ENCODE measurements at places on chromosomes 11 and 22.

GRCh38 chr11:3218483-3219280, at the start of gene MRGPRG:
Gene MRGPRG, minus strand, starts transcription at chr11:3218813. Its CDS starts 0 bp downstream, at chr11:3218813.
- DNase-seq, result no peak
- H3K4me3 ChIP-seq, result no peak within 1 kb of the TSS
- H3K27me3 ChIP-seq, result peaks cover 45% of the 10 kb centered on the region
- H3K27ac ChIP-seq, result no peak within 1 kb of the TSS

DNA sequence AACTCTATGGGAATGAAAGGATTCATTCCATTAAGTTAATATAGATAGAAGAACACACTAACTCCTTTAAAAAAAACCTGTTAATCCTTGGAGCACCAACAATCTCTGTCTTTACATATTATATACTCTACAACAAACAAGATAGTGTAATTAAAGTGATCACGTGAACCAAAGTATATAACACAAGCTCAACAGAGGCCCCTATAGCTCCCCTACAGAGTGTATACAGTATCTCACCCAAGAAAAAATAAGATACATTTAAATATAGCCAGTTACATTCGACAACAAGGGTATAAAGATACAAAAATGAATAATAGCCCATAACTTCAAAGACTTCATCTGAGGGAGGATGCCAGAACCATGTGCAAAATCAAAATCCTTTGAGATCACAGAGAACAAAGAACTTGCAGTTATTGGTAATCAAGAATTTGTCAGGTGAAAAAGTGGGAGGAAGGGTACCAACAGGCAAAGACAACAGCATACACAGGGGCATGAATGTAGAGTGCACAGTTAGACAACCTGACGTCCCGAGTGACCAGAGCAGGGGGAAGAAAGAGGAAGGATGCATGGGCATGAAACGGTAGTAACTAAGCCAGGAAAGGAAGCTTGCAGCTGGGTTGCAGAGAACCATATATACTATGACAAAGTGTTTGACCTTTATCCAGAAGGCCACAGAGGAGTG, 4.7 kb downstream of the FCHSD2 start:
- no peaks in the 10 kb centered on the region for H3K27me3 ChIP-seq
- H3K4me3 ChIP-seq, result no peak overlapping the region
- H3K36me3 ChIP-seq, result peaks cover 49% of the 10 kb centered on the region
- peaks cover 29% of the 10 kb centered on the region for H3K4me1 ChIP-seq
- H3K27ac ChIP-seq, result no peak overlapping the region

- no peaks in the 10 kb centered on the region for H3K27me3 ChIP-seq
- DNase-seq, result no peak
- peak overlapping the region; percentile 77 for H3K27ac ChIP-seq
- peaks cover 14% of the 10 kb centered on the region for H3K36me3 ChIP-seq
Measured at GRCh38 chr11:68470304-68470811, 9.8 kb downstream of the PPP6R3 start.

DNA sequence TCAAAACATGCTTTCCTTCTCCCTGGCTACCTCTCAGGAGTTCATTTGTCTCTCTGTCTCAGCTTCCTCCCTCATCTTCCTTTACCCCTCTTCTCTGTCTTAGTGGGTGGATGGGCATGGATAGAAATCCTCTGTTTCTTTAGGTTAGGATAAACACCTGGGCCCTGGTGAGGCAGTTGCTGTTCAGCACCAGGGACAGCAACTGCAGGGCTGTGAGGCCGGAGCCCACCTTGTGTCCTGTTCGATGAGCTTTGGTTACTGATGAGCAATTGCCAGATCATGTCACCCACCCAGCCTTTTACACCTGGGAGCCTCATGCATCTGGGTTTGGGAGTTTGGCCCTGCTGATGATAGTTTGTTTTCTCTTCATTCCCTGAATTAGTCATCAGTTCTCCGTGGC, 6.1 kb upstream of the CRYBB3 start:
- no peak overlapping the region for H3K4me3 ChIP-seq
- H3K36me3 ChIP-seq, result peaks cover 8% of the 10 kb centered on the region
- H3K27me3 ChIP-seq, result no peaks in the 10 kb centered on the region
- no peak overlapping the region for H3K27ac ChIP-seq
- DNase-seq, result no peak

DNA sequence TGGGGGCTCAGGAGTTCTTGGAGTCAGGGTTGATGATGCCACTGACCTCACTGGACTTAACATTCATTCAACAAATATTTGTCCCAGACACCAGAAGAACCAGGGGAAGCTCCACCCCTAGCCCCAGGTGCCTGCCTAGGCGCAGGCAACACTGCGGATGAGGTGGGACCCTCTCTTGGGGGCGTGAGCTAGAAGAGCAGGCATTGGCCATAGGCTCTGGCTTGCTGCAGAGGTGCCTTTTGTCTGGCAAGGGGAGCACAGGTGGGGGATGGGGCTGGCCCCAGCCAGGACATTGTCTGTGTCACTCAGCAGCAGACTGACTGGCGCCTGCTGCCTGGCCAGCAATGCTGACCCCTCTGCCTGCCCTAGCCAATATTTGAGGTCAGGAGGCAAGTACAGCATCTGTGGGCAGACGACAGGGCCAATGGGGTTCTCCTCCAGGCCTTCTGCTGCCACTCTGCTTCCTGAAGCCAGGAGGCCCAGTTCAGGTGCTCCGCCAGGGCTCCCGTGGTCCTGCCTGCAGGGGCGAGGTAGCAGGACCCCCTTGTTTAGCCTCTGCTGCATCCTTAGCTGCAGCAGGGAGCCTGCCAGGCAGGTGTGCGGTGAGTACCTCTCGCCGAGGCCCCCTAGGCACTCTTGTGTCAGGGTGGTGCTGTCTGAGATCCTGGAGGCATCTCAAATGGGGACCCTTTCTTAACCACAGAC, 4.0 kb downstream of the LINC01488 start:
- no peak overlapping the region for H3K4me3 ChIP-seq
- no peak overlapping the region for H3K27ac ChIP-seq
- H3K27me3 ChIP-seq, result peaks cover 13% of the 10 kb centered on the region

- no peak overlapping the region for H3K27ac ChIP-seq
- no peaks in the 10 kb centered on the region for H3K4me1 ChIP-seq
- H3K27me3 ChIP-seq, result peaks cover 34% of the 10 kb centered on the region
- no peak overlapping the region for H3K4me3 ChIP-seq
- H3K36me3 ChIP-seq, result no peaks in the 10 kb centered on the region
- no peak for DNase-seq
Measured at GRCh38 chr11:36196411-36196998, 92.7 kb downstream of the COMMD9 start.

DNA sequence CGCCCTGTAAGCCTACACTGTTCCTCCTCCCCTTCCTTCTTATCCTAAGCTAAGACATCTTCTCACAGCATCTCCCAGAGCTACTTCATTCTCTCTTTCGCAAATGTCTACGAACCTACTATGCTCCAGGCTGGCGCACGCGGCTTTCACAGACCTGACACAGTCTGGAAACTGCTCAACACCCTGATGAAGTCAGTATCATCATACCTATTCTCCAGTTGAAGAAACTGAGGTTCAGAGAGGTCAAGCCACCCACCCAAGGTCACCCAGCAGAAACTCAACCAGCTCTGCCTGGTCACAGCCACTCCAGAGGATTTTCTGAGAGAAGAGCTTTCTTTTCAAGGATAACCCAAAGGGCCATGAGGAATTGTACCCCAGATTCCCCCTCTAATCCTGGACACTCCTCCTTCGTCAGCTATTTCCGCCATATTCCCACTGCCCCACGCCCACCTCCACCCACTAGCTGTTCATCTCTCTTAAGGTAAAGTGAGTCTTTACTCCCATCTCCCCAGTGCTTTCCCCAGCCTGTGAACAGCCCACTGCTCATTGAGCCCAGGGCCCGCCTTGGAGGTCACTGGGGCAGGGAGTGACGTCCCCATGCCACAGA, 1.8 kb downstream of the KCNJ4 start:
- no peak overlapping the region for H3K4me3 ChIP-seq
- DNase-seq, result no peak
- H3K36me3 ChIP-seq, result peaks cover 4% of the 10 kb centered on the region
- no peak overlapping the region for H3K27ac ChIP-seq
- H3K27me3 ChIP-seq, result peaks cover 61% of the 10 kb centered on the region

DNA sequence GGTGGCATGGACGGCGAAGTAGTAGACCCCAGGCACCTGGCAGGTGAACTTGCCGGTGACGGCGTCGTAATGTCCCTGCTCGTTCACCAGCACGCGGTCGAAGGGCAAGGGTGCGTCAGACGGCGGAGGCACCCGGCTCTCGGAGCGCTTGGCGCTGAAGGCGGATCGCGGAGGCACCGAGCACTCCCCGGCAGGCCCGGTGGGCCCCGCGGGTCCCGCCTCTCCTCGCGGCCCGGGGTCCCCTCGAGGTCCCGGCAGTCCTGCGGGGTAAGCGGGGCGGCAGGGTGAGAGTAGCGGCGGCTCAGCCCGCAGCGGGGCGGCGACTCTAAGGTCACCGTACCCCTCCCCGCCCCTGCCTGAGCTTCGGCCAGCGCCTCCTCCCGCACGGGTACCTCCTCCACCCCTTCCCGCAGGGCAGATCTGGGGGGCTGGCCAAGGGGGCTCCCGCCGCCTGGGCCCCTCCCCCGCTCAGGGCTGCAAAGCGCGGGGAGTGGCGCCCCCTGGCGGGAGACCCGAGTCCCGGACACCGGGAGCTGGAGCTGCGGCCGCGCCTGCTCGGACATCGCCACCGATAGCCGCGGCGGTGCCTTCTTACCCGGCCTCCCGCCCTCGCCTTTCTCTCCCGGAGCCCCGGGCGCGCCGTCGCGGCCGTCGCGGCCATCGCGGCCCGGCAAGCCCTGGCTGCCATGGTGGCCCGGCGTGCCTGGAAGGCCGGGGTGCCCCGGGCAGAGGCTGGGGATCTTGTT, 921 bp downstream of the C1QTNF5 start:
- H3K27ac ChIP-seq, result no peak overlapping the region
- H3K36me3 ChIP-seq, result peaks cover 8% of the 10 kb centered on the region
- peaks cover 39% of the 10 kb centered on the region for H3K4me1 ChIP-seq
- peaks cover 60% of the 10 kb centered on the region for H3K27me3 ChIP-seq
- H3K4me3 ChIP-seq, result peak overlapping the region; percentile 72
- no peak for DNase-seq

GRCh38 chr11:132780046-132780445, 752.3 kb downstream of the OPCML start:
- H3K4me3 ChIP-seq, result no peak overlapping the region
- H3K4me1 ChIP-seq, result no peaks in the 10 kb centered on the region
- DNase-seq, result no peak
- H3K36me3 ChIP-seq, result no peaks in the 10 kb centered on the region

DNA sequence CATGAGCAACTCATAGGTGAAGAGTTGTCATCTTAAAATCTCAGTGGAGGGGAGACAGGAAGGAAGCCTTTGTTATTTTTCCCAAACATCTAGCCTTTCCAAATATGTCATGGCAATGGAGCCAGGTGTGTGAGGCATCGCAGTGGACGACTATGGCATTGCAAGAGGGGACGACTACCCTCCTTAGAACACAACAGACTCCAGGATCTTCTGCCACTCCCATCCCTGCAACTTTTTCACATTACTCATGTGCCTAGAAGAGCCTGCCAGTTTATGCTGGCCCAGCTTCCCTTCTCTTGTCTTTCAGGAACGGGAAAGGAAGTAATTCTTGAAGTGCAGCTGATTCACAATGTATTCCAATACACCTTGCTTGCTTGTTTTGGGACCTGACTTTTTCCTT, 1008.4 kb downstream of the OPCML start:
- H3K4me3 ChIP-seq, result no peak overlapping the region
- H3K4me1 ChIP-seq, result no peaks in the 10 kb centered on the region
- DNase-seq, result no peak
- no peak overlapping the region for H3K27ac ChIP-seq

GRCh38 chr11:76902121-76903014, 41.6 kb downstream of the ACER3 start:
- H3K27me3 ChIP-seq, result no peaks in the 10 kb centered on the region
- no peaks in the 10 kb centered on the region for H3K36me3 ChIP-seq
- no peak overlapping the region for H3K27ac ChIP-seq
- no peak for DNase-seq
- peaks cover 4% of the 10 kb centered on the region for H3K4me1 ChIP-seq

- no peak overlapping the region for H3K4me3 ChIP-seq
- no peak for DNase-seq
- peaks cover 73% of the 10 kb centered on the region for H3K4me1 ChIP-seq
- H3K36me3 ChIP-seq, result peaks cover 27% of the 10 kb centered on the region
- no peak overlapping the region for H3K27ac ChIP-seq
Measured at GRCh38 chr11:102438311-102439062, 14.1 kb downstream of the TMEM123 start.

DNA sequence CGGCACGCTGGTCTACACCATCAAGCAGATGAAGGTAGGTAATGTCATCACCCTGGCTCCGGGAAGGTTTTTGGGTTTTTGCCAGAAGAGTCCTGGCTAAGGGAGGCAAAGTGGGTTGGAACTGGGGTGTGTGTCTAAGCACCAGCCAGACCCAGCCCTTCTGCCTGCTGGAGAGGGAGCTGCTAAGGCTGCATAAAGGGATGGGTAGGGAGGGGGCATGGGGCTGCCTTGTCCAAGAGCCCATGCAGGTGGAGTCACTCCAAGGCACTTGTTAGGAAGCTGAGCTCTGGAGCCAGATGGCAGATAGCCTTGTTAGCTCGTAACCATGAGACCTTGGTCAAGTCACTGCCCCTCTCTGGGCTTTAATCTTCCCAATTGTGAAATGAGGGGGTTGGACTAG, 48.0 kb downstream of the TIMP3 start:
- H3K27ac ChIP-seq, result no peak overlapping the region
- no peaks in the 10 kb centered on the region for H3K4me1 ChIP-seq
- DNase-seq, result no peak
- peaks cover 2% of the 10 kb centered on the region for H3K36me3 ChIP-seq

GRCh38 chr22:44933666-44934453, 75.9 kb downstream of the PHF21B start:
- H3K36me3 ChIP-seq, result no peaks in the 10 kb centered on the region
- no peaks in the 10 kb centered on the region for H3K4me1 ChIP-seq
- DNase-seq, result no peak

GRCh38 chr11:93213622-93214021, 15.8 kb upstream of the SLC36A4 start:
- H3K36me3 ChIP-seq, result no peaks in the 10 kb centered on the region
- no peak for DNase-seq
- H3K27me3 ChIP-seq, result peaks cover 8% of the 10 kb centered on the region

Data from effector memory CD8-positive, alpha-beta T cell (primary cell).